Brain pericyte (primary cell): ENCODE measurements at places on chromosomes 1 and 21.

DNA sequence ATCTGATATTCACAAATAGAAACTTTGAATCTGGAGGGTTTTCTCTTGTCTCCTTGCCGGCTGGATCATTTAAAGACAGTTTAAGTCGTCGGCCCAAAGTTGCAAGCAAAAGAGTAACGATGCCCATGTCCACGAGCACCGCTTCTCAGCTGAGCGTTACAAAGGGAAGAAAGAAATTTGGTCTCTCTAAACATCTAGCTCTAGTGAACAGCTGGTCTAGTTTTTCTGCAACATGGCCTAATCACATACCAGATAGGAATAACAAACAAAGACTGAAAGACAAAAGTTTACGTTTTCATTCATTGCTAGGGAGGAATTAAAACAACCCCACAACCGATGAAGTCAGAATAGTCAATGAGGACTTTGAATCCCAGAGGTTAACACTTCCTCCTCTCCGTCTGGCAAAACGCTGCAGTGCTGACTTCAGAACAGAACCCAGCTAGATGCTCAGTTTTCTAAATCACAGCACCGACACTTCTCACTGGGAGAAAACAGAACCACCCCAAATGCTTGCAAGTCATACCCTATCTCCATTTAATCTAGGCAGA lies 69.4 kb downstream of the NTPCR start:
- no peak for DNase-seq

GRCh38 chr21:33541105-33541711 lies 709 bp downstream of the GART start:
- no peak for DNase-seq

- no peak for DNase-seq
These were observed 260.5 kb downstream of the KCNJ6 start for GRCh38 chr21:37655611-37656300.

- no peak for DNase-seq
These were observed 41.5 kb downstream of the LRRC3 start for GRCh38 chr21:44496564-44497550.

GRCh38 chr1:207787776-207788175 lies 35.9 kb downstream of the CD46 start:
- DNase-seq: no peak

DNA sequence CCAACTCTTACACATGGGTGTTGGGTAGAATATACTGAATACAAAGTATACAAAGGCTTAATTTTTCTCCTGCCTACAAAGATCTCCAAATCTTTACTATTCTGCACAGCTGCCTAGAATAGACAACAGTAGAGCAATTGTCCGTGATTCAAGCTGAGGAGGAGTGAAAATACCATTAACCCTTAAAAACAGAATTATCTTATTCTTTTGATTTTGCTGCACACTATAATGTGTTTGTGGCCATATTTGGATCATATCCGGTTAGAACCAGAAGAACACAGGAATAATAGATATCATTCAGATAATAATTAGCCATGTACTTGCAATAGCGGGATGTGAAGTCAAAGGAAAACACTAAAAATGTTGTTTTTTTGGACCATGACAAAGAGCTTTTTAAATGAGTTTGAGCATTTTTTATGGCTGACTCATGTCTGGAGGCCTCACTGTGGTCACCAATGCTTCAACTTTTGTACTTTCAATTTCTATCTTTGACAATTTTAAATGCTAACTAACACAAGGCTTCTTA lies 197.6 kb upstream of the FOXD3 start:
- peak; percentile 13 for DNase-seq

DNA sequence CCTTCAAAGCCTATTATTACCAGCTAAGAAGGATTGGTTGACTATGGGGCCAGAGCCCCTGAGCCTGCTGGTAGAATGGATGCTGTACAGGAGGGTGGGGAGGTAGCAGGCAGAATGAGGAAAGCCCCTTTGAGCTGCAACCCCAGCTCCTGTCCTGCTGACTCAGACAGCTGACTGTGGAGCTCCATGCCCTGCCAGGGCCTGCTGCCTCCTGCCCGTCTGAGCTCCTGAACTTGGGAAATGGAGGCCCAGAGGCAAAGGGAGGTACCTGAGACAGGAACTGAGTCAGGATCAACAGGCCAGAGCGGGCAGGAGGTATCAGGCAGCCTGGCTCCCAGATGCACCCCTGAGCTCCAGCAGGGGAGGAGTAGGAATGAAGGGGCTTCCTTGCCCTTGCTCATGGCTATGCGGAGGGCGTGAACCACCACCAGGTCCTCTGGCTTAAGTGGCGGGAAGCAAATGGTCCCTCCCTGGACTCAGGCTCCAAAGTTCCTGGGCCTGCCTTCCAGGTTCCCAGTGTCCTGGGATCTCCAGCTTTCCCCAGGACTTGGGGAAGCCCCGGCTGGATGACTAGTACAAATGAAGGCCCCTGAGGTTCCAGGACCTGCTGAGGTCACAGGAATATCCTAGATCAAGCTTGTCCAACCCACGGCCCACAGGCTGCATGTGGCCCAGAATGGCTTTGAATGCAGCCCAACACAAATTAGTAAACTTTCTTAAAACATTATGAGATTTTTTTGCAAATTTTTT lies 3.9 kb upstream of the SFN start:
- no peak for DNase-seq

GRCh38 chr1:40204856-40205255 lies 42.9 kb upstream of the TMCO2 start:
- no peak for DNase-seq

DNA sequence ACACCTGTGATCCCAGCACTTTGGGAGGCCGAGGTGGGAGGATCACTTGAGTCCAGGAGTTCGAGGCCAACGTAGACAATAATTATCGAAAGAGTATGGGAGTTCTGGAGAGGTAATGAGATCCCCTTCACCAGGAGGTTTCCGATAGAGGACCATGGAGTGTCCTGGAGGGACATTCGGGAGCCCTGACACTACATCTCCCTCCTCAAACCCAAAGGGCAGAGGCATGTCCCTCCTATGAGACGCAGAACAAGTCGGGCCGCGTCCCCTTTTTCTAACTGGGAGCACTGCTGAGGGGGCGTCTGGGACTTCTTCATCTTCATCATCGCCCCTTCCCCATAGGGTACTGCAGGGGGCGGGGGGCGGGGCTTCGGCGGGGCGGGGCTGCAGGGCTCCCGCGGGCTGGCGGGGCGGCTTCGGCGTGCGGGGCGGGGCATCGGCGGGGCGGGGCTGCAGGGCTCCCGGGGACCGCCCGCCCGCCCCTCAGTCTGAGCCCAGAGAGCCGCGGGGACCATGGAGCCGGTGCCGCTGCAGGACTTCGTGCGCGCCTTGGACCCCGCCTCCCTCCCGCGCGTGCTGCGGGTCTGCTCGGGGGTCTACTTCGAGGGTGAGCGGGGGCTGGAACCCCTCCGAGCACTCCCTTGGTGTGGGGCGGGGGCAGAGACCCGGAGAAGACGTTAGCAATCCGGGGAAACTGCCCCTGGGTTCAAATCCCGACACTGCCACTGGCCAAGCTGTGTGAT lies at the start of gene THEMIS2:
TSS of gene THEMIS2 (plus strand) at position 486 of the 743 bp plus-strand sequence. CDS start at position 514, 28 bp downstream.
- no peak for DNase-seq

DNA sequence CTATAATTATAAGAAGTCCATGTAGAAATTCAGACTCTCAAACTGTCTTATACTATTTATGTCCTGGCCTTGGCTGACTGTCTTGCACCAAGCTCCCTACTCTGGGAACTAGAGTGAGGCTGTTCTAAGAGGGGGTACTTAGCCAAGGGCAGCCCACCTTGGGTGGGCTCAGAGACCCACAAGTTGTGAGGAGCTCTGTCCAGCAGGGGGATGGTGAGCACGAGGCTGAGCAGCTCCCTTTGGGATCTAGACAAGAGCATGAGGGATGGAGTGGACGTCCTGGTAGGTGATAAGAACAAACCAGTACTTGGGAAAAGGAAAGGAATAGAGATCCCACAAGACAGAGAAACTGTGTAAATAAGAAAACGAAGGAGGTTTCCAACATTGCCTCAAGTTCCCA lies 127.1 kb upstream of the SLC44A3 start:
- DNase-seq: no peak

DNA sequence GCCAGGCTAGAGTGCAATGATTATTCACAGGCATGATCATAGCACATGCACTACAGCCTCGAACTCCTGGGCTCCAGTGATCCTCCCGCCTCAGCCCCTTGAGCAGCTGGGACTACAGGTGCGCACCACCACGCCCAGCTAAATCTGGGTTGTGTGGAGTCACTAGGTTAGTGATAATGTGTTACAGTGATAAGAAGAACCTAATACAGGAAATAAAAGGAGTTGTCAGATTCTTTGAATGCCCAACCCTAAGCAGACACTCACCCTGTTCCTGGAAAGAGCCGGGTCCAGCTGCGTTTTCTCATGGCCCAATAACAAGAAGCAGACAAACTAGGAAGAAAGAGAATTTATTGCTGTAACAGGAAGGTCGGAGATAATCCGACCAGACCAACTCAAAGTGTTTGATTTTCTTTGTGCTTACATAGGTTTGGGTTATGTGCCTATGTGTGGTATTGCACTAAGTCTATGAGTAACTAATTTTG lies 8.8 kb downstream of the IFNGR2 start:
- DNase-seq: no peak

GRCh38 chr1:31510304-31510703 lies 66.0 kb upstream of the TINAGL1 start:
- DNase-seq: no peak

GRCh38 chr21:21162786-21163185 lies 164.6 kb downstream of the NCAM2 start:
- no peak for DNase-seq

- no peak for DNase-seq
These were observed 735 bp downstream of the NBL1 start for GRCh38 chr1:19644681-19645410.

- DNase-seq: no peak
These were observed 134.2 kb downstream of the TLR5 start for GRCh38 chr1:223008808-223009207.

- DNase-seq: no peak
These were observed 24.6 kb downstream of the HMGN2 start for GRCh38 chr1:26496861-26497260.

DNA sequence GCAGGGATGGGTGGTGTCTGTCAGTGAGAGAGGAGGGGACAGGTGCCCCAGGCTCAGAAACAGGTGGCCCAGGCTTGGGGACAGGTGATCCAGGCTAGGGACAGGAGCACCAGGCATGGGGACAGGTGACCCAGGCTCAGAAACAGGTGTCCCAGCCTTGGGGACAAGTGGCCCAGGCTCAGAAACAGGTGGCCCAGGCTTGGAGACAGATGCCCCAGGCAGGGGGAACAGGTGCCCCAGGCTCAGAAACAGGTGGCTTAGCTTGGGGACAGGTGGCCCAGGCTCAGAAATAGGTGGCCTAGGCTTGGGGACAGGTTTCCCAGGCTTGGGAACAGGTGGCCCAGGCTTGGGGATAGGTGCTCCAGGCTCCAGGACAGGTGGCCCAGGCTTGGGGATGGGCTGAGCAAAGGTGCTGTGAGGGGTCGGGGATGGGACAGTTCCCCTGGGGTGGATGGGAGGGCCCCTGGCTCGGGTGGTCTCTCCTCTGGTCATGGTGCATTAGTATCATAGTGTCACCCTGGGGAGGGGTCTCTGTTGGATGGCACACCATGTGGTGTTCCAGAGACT lies 87.7 kb upstream of the C1orf174 start:
- no peak for DNase-seq

GRCh38 chr1:19733615-19734014 lies 66.1 kb downstream of the TMCO4 start:
- no peak for DNase-seq

GRCh38 chr1:167663002-167663772 lies 33.2 kb downstream of the RCSD1 start:
- DNase-seq: no peak

DNA sequence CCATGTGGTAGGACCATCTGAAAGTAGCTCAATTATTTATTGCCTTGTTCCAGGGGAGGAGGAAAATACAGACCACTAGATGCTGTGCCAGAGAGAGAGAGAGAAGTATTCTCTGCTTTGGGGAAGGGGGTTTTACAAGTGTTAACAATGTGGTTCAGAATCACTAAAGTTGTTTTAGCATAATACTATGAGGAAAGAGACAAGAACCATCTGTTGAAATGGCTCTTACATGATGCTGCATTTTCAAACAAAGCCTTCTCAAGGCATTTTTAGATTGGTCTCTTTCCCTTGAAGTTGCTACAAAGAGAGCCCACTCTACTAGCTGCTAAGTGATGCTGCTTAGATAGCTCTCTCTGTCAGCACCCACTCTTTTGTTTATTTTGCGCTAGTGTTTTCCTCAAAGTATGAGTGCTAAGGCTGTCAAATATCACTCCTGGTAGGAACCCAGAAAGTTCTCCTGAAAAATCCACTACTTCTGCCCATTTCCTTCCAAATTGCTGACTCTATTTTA lies 255.1 kb downstream of the NFIA start:
- peak; percentile 2 for DNase-seq

GRCh38 chr21:40021558-40022351 lies 154.5 kb downstream of the PCP4 start:
- DNase-seq: no peak

DNA sequence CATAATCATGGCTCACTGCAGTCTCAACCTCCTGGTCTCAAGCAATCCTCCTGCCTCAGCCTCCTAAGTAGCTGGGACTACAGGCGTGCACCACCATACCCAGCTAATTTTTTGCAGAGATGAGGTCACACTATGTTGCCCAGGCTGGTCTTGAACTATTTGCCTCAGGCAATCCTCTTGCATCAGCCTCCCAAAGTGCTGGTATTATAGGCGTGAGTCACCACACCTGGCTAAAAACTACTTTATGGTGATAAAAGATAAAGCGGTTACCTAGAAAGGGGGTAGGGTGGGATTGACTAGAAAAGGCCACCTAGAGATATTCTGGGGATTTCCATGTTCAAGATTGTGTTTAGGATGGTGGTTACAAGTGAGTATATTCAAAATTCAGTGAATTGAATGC lies 5.0 kb downstream of the TSTD1 start:
- DNase-seq: no peak

- no peak for DNase-seq
These were observed 534.6 kb upstream of the PTBP2 start for GRCh38 chr1:96187020-96187419.

- DNase-seq: no peak
These were observed 145.3 kb downstream of the PLPP3 start for GRCh38 chr1:56434025-56434424.

- DNase-seq: no peak
These were observed 10.4 kb upstream of the KCNAB2 start for GRCh38 chr1:6035303-6035702.

GRCh38 chr1:67459068-67459467 lies 28.9 kb upstream of the SERBP1 start:
- DNase-seq: no peak

- DNase-seq: no peak
These were observed 8.2 kb upstream of the SH2D1B start for GRCh38 chr1:162420120-162420519.

- no peak for DNase-seq
These were observed 30.8 kb upstream of the FAM89A start for GRCh38 chr1:231070758-231071444.

GRCh38 chr1:80384959-80385358 lies 1378.4 kb upstream of the ADGRL4 start:
- DNase-seq: no peak

GRCh38 chr1:40636777-40637176 lies 28.7 kb downstream of the RIMS3 start:
- DNase-seq: no peak

GRCh38 chr1:67791686-67792085 lies 41.6 kb downstream of the GNG12 start:
- no peak for DNase-seq

- no peak for DNase-seq
These were observed 62.2 kb upstream of the GRIK3 start for GRCh38 chr1:37096523-37096922.
